ENCODE measurements at places on chromosomes 4 and X.

GRCh38 chr4:88029556-88029955 lies 22.1 kb downstream of the PKD2 start:
- no peak for DNase-seq

DNA sequence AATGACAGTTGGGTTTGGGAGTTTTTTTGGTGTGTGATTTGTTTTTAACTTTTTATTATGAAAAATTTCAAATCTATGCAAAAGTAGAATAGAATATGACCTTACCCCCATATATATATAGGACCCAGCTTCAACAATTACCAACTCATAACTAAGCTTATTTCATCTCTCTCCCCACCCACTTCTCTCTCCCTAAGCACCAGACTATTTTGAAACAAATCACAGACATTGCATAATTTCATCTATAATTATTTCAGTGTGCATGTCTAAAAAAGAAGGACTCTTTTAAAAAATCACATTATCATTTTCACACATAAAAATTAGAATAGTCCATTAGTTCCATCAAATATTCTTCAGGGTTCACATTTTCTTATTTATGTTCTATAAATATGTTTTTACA lies 28.3 kb upstream of the NKX6-1 start:
- no peak for DNase-seq

- DNase-seq, result peak; percentile 6
Measured at GRCh38 chrX:137194164-137194563, 160.4 kb upstream of the GPR101 start.

- DNase-seq, result no peak
Measured at GRCh38 chr4:11474146-11474545, 45.5 kb upstream of the HS3ST1 start.

DNA sequence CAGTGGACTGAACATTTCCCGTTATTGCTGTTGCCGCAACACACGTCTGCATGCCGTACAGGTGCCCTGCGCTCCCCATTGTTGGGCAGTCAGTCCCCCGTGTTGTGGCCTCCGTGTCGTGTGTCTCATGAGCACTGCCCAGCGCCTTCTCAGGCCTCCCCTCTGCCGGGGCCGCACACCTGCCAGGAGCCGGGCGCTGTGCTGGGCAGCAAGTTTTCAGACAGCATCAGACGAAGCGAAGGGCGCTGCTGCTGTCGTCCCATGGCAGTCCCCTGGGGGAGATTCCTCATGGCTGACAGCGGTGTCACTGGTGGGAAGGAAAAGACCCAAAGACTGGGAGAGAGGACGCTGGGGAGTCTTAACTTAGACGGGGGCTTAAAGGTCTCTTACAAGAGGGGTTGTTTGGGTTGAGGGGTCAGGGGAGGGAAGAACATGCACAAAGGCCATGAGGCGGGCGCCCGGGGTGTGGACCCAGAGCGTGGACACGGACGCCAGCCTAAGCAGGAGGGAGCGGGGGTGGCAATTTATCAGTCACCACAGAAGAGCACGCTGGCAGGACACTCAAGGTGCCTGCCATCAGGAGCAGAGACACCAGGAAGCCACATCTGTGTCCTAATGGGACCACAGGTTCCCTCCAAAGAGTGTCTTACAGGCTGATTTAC lies 47.3 kb downstream of the RGS12 start:
- no peak for DNase-seq

GRCh38 chr4:149296503-149296902 lies 519.1 kb downstream of the IQCM start:
- DNase-seq, result no peak

DNA sequence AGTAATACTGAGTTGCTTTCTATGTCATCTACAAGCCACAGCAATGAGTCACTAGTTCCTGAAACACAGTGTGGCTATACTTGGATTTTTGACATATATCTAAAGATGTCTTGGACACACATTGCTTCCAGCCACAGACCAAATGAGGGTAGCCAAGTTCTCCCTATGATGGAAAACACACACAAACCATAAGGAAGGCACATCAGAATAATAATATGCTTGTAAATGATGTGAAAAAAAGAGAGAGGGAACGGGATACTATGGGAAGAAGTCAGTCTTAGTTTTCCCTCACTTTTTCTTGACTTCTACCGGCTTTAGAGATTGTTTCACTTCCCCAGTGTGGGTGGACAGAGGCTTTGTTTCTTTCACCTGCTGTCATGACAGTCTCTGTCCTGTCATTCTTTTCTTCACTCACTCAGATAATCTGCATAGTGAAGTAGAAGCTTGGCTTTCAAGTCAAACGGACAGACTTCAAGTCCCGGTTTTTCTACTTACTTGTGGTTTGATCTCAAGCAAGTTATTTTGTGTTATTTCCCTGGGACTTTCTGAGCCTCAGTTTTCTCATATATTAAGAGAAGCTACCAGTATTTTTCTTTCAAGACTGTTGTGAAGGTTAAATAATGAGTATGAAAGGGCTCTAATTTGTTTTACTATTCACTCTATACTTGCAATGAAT lies 34.7 kb downstream of the P2RY10 start:
- no peak for DNase-seq

DNA sequence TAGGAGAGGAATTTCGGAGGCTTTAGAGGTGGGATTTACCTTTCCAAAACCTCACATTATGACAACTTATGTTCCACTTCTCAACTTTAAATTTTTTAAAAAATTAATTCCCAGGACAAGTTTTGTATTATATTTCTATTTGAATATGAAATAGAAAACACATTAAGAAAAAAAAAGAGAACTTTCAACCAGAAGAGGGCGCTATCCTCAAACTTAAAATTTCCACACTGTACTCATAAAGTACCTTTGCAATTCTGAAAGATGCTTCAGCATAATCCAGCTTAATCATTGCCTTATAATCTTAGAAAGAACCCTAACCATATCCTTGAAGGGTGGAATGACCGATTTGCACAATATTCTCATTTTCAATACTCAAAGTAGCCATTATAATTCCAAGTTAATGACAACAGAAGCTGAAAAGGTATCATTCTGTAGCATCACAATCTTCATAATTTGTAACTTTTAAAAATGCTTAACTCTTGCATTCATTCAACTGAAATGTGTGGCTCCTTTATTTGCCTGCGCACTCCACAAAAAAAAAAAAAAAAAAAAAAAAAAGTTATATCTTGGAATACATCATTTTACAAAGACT lies 158.0 kb downstream of the KCNIP4 start:
- DNase-seq, result no peak

- DNase-seq, result no peak
Measured at GRCh38 chrX:110477593-110478228, 119.1 kb downstream of the RTL9 start.

DNA sequence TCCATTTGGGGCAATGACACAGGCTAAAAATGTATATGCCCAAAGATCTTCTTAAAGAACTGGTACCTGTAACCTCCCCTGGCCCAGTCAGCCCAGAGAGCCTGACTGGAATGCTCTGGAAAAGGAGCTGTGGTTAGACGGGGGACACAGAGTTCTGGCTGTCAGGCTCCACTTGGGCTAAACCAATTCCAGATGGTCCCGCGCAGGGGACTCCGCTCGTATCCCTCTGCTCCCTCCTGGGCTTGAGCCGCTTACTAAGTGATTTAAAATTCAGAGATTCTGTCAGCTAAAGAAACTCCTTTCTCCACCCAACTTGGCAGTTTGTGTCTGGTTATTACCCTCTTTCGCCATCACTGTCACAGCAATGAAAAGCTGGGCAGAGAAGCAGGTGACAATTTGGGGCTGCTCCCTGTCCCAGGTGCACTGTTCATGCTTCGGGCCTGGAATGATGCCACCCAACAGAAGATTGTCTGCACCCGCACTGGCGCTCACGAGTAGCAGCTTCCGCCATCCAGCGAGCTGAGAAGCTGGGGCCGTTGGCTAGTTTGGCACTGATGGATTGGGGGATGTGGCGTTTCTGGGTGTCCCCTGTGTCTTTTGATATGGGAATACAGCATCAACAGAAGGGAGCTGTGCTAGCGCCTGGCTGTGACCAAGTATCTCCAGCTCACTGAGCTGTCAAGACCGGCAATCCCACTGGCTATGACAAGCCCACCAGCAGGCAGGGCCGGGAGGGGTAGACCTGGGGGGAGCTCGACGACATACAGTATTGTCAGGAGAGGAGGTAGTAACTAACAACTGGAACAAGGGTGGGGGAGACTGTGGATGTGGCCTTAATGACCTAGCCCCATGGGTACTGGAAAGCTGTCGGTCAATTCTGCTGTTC lies 6.7 kb upstream of the IRAK1 start:
- no peak for DNase-seq

- no peak for DNase-seq
Measured at GRCh38 chr4:43244688-43245382, 352.3 kb downstream of the GRXCR1 start.
